ENCODE measurements at places on chromosomes 2 and 18. TPM values are rescaled to one million over a fixed set of nuclear protein-coding genes. Genes with fewer than 3 reads are reported as not detected.

GRCh38 chr2:38598200-38598990, 4.3 kb downstream of the HNRNPLL start:
- peak overlapping the region; percentile 47 for H3K27ac ChIP-seq
- DNase-seq = peak; percentile 56
- H3K36me3 ChIP-seq = no peaks in the 10 kb centered on the region
- H3K4me3 ChIP-seq = peak overlapping the region; percentile 62
- peaks cover 28% of the 10 kb centered on the region for H3K4me1 ChIP-seq

The STAMBP gene
- total RNA-seq = 13.8 TPM

GRCh38 chr2:96113367-96113677, 3.0 kb downstream of the ADRA2B start:
- no peak overlapping the region for H3K4me3 ChIP-seq
- H3K27me3 ChIP-seq = peaks cover 2% of the 10 kb centered on the region
- H3K36me3 ChIP-seq = no peaks in the 10 kb centered on the region
- H3K4me1 ChIP-seq = peaks cover 18% of the 10 kb centered on the region

GRCh38 chr2:160893581-160893980, 266.6 kb upstream of the TANK start:
- no peaks in the 10 kb centered on the region for H3K36me3 ChIP-seq
- H3K27me3 ChIP-seq = no peaks in the 10 kb centered on the region
- DNase-seq = no peak
- H3K4me3 ChIP-seq = no peak overlapping the region
- no peaks in the 10 kb centered on the region for H3K4me1 ChIP-seq

Measured in CD4-positive, alpha-beta T cell (primary cell).